ENCODE measurements at places on chromosomes 3 and 15.

- DNase-seq, result peak; percentile 12
Measured at GRCh38 chr15:37793851-37794250, 140.6 kb upstream of the TMCO5A start.

DNA sequence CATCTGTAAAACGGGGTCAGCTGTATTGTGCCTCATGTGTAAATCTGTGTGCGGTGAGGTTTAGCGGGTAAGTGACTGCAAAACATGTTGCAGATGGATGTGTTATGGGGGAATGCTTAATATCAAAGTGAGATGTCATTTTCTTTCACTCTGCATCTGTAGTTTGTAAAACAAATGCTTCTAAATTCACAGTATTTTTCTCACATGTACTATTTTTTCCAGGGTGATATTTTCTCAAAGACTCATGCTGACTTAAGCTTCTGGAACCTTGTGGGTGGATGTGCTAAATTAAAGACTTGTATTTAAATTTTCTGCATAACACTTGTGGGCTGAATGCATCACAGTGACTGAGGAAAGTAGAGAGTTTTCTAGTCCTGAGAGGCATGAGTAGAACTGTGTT is 115.2 kb upstream of the TP63 start:
- DNase-seq, result no peak

DNA sequence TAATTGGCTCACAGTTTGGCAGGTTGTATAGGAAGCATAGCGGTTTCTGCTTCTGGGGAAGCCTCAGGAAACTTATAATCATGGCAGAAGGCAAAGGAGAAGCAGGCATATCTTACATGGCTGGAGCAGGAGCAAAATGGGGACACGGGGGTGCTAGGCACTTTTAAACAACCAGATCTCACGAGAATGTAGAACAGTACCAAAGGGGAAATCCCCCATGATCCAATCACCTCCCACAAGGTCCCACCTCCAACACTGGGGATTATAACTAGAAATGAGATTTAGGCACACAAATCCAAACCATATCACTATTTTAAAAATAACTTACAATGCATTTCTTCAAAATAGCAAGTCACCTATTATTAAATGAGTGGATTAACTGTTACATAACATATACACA is 47.1 kb upstream of the ANKRD28 start:
- DNase-seq, result no peak

- no peak for DNase-seq
Measured at GRCh38 chr3:111737047-111737705, 121.9 kb upstream of the PHLDB2 start.

DNA sequence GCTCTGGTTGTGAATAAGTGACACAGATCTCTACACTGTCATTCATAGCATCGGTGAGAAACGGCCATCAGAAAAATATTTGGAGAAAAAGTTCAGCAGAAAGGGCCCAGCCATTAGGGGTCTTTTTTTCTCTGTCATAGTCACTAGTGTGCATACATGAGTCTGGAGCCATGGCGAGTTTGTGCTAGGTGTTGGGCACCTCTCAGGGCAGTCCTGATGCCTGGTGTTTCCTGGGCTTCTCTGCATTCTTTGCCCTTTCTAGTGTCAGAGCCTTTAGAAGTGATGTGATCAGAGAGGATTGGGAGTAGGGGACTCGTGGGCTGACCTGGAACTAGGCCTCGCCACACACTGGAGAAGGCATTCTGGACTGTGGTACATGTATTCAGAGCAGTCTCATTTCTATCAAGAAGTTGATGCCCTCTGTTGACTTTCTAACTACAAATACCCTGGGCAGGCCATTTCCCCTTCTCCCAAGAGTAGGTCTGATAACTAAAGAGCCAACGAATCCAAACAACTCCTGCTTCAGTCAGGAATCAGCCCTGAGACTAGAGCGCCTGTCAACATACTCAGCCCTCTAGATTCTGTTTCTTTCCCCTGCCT is 1.6 kb downstream of the KY start:
- DNase-seq, result no peak

DNA sequence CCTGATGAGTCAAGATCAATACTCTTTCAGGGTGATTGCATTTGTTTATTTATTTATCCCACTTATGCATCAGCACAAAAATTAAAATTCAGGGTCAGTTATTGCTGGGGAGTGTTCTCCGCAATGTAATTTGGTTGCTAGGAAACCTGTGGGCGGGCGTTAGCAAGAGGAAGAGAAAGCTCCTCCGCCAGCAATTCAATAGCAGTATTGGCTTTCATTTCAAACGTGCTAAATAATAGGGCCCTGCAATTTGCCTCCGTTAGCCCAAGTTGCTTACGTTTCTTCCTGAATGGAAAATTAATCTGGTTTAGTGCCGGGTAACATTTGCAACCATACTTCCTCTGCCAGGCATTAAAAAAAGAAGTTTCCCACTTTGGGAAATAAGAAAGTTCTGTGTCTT is 35.5 kb upstream of the PLCL2 start:
- no peak for DNase-seq

DNA sequence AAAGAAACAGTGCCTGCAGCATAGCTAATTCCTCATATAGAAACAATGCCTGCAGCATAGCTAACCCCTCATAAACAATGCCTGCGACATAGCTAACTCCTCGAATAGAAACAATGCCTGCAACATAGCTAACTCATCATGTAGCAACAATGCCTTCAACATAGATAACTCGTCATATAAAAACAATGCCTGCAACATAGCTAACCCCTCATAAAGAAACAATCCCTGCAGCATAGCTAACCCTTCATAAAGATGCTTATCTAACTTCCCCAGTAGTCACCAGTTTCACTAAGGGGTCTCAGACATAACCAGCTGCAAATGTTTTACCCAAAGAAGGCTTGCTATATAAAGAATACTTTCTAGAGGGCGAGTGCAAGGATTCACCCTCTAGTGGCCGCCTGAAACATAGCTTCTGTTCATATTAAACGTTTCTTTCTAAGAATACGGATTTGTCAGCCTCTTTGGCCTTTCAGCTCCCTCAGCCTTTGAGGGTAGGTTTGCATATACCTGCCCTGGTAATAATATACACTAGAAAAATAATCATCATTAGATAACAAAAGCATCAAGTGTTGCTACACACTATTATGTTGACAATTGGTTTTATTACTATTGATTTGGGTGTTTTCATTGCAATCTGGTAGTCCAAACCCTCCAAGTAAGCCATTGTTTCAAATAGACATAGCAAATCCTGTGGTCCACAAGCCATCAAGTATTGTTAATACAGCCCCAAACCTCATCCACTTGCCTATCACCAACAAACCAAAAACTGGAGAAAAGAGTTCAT is 44.4 kb upstream of the FAN1 start:
- DNase-seq, result peak; percentile 54

DNA sequence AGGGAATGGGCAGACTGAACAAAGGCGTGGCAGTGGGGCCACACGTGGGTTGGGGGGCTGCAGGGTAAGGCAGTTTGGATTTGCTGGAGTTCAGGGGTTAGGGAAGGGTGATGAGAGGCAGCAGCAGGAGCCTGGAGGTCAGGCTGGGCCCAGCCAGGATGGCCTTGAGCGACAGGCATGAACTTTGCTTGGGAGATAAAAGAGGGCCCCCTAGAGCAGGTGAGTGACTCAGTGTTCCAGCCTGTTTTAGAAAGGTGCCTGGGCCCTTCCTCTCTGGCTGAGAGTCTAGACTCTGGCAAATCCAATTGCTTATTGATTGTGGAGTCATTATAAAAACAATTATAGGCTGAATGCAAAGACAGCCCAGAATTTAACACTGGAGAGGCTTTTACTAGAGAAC is 75.1 kb downstream of the RAB11A start:
- DNase-seq, result no peak

GRCh38 chr15:55694652-55695150 is 48.3 kb downstream of the PRTG start:
- no peak for DNase-seq

GRCh38 chr15:73051391-73051806 is 864 bp upstream of the NEO1 start:
- no peak for DNase-seq

GRCh38 chr3:187827723-187828122 is 82.5 kb upstream of the BCL6 start:
- DNase-seq, result no peak

DNA sequence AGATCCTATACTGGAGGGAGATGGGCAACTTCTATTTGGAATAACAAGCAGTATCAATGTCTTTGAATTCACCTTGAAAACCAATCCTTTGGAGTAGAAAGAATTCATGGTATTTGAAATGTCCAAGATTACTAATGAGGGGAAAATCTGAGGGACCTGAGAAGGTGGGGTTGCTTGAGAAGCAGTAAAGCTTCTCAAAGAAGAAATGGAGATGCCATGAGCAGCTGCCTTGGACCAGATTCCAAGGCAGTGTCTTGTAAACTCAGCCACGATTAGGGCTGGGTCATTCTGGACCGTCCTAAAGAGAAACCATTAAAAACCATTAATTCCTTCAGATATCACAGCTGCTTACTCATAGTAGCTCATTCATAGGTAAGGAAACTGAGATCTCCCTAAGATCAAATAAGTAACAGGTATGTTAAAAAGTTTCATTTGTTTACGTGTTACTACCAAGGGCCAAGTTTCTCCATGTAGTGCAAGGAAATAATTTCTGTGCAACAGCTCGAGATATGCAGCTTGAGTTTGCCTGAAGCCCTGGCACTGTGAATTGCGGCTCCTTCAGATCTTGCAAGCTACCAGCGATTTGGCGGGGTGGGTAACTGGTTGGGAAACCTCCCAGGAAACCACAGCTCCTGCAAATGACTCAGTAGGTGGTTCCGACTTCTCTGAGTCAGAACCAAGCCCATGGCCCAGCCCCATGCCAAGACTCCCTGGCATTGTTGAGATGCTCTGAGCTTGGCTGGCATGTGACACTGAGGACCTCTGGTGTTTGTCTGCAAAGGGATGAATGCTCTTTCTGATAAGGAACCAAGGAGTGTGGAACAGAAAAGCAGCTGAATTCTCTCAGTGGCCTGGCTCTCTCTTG is 296.8 kb downstream of the RORA start:
- peak; percentile 89 for DNase-seq

DNA sequence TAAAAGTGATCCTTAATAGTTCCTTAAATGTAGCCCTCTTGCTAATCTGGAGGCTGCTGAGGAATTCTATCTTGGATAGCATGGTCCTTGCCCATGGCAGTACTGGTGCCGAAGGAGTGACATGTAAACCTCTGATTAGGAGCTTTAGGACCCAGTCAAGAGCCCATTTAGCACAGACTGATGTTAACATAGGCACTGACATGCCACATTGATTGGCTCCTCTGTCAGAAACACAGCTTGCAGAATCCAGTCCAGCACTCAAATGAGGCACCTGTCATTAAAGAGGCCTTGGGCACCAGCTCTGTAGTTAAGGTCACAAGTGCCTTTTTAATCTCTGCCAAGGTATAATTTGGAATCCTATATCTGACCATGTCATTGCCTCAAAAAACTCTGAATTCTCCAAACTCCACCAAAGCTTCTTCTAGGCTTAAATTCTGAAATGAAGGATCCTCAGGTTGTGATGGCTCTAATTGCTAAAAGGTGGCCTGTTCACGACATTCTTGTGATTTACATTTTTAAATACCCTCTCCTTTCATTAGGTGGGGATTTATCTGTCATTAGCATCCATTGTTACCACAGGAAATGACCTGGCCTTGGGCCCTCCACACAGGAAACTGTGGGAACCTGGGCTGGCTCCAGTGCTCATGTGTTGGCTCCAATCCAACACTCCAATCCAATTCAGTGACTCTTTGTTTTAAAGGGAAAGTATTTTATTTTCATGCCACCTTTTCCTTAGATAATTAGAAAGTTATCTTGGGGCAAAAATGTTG is 57.3 kb upstream of the RNF7 start:
- DNase-seq, result peak; percentile 29

GRCh38 chr3:100184948-100185570 is 70.8 kb upstream of the FILIP1L start:
- DNase-seq, result peak; percentile 43

GRCh38 chr15:40695469-40695890 is 506 bp downstream of the RAD51 start:
- DNase-seq, result peak; percentile 46

DNA sequence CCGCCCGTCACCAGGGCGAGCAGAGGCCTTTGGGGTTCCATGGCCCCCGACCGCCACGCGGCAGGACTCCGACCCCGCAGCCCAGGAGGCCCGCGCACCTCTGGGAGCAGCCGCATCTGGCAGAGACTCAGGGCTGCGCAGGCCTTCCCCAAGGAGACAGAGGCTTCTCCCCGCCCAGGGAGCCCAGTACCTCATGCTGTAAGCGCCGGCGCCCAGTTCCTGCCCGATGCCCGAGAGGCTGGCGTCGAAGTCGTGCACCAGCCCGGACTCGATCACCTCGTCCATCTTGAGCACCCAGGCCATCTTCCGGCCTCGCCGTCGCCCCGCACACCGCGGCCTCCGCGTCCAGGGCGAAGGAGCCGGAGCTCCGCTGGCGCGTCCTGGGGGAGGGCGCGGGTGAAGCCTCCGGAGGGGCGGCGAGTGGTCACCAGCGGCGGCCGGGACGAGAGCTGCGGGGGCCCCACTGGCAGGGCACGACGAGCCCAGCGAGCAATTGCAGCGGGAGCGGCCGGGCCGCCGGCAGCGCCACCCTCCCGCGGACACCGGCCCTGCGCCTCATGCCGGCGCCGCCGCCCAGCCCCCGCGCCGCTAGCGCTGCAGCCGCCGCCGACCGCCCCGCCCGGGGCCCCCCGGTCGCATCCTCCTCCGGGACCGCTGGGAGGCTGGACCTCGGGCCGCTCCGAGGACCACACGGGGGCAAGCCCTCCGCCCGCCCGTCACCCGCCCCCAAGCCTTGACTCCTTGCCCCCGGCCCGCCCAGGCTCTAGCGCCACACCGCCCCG is 468 bp downstream of the UBP1 start:
- DNase-seq, result peak; percentile 83

- no peak for DNase-seq
Measured at GRCh38 chr3:123853686-123854372, 30.3 kb downstream of the MYLK start.

DNA sequence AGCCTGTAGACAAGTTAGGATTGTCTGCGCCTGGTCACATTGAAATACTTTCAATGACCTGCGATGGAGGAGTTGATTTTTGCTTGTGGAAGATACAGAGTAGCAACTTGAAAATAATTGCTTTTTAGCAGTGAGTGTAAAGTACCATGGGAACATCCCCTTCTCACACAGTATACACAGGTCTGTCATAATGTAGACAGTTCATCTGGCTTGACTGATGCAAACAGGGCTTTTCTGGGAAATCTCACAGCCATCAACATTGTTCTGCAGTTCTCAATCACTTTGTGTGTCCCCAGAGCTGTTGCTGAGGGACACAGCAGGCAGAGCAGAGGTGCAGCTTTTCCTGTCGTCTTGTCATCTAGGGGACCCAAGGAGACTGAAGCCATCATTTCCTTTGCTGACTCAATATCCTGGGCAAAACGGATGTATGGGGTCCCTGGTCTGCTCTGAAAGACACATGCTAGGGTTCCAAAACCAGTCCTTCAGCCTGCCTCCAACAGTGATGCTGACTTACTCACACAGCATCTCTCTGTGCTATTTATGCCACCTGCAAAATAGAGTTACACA is 5.3 kb upstream of the REC114 start:
- no peak for DNase-seq

GRCh38 chr3:103589770-103590169 is 1155.0 kb downstream of the ZPLD1 start:
- no peak for DNase-seq

Measured in AG20443 (cell line).